Hematopoietic multipotent progenitor cell treated with erythropoietin and hydrocortisone succinate and interleukin-3 and kit ligand, for 4 days (in vitro differentiated cells): ENCODE measurements at places on chromosomes 5 and 9.

GRCh38 chr5:28734396-28734795, 1696.0 kb upstream of the CDH9 start:
- no peak for DNase-seq

GRCh38 chr9:33921967-33922895, 105.3 kb downstream of the UBE2R2 start:
- DNase-seq, result peak; percentile 71

DNA sequence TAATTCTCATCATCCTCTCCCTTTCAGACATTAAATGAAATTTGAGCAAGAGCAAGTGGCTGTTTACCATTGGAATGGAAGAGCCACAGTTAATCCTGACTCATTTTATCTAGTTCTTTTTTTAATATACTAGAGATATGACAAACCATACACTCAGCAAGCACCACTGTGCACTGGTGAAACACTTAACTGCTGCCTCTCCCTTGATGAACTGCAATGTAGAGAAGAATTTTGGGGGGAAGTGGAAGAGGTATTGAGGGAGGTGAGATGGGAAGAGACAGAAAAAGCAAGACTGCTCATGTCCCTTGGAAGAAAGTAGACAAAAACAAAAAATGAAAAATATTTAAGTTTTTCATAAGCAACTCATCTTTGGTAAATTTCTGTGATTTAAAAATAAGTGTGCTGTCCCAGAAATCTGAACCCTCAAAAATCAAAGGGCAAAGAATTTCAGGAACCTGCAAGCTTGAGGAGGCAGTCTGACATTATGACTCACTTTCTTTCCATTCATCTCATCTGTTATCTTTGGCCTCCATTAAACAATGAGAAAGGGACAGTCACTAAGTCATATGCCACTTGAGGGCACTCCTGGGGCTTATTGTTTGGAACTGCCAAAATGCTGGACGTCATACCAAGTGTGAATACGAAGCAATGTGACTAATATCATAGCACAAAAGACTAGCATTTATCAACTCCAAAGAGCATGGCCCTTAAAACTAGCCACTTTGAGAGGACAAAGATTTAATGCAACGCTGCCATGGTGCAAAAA, 566.8 kb upstream of the DMAC1 start:
- DNase-seq, result peak; percentile 29

- DNase-seq, result no peak
Measured at GRCh38 chr9:93181672-93182435, 2.1 kb upstream of the WNK2 start.

DNA sequence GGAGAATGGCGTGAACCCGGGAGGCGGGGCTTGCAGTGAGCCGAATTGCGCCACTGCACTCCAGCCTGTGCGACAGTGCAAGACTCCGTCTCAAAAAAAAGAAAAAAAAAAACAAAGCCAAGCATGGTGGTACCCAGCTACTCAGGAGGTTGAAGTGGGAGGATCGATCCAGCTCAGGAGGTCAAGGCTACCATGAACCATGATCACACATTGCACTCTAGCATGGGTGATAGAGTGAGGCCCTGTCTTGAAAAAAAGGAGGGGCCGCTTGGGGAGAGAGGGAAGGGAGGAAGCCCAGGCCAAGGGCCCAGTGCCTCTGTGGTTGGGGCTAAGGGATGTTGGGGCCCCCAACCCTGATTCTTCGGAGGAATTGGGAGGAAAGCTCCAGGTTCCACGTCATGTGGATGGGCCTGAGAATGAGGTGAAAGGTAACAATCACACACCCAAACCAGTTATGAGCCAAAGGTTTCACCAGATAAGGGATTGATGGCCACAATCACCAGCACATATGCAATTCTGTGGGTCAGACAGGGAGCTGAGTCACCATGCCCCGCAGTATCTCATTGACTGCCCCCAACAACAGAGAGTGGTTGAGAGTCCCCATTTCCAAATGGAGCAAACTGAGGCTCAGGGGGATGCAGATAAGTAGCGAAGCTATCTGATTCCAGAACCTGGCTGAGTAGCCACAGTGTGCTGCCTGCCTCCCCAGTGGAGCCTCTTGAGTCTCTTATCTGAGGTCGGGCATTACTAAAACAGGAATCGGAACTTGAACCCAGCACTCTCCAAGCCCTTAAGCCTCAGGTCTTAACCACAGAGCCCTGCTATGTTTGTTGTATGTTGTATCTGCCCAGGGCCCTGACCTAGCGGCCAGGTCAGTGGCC, 20.5 kb downstream of the SWI5 start:
- peak; percentile 75 for DNase-seq

- peak; percentile 45 for DNase-seq
Measured at GRCh38 chr5:88660264-88660946, 222.6 kb downstream of the MEF2C start.

DNA sequence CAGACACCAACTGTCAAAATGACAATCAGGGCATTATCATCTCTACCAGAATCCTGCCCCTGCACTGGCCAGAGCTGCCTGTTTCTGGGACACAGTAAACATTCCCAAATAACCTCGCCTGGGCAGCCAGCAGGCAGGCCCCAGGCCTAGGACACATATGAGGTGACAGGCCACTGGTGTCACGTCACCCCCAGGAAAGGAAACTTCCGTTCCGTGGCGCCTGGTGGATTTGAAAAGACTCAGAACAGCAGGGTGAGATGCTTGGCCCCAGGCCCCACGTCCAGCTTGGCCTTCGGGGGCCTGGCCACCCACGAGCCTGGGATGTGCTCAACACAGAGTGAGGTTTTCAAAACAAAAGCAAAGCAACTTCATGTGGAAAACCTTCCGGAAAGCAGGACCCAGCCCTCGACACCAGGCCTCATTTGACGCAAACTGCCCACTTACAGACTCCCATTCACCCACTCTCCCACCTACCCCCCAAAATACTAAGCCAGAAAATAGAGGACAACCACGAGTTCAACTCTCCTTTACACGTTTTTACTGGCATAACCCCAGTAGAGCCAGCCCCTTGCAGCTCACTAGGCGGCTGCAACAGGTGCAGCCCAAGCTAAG, 1.2 kb downstream of the SEMA4D start:
- peak; percentile 50 for DNase-seq

- DNase-seq, result no peak
Measured at GRCh38 chr9:70112981-70113380, 69.3 kb downstream of the MAMDC2 start.

DNA sequence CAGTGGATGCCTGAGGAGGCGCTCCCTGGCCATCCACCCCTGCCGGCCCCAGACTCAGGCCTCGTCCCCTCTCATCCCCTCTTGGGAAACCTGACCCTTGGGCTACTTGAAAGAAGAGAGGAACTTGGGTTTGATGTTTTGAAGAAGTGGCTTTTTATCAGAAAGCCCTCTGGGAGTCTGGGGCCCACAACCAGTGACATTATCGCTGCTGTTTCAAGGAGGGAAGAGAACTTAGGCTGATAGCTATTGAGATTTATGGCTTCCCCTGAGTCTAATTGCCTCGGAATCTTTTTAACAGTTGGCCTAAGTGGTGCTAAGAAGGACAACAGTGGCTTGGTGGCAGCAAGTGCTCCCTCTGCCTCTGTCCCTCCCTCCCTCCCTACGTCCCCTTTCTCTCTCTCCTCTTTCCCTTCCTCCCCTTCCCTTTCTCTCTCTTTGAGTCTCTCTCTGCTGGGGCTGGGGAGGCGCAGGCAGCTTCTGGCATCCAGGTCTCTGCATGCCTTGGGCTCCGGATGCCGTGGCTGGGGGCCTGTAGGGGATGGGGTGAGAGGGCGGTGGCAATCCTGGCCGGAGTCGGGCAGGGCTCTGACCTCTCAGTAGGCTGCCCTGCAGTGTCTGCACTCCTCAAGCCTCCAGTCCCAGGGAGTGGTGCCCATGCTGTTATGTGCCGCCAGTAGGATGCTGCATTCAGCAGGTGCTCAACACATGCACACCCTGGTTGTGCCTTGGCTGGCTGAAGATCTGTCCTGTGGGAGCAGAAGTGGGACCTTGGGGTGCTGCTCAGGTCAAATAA, 49.6 kb upstream of the RXRA start:
- DNase-seq, result peak; percentile 90

- no peak for DNase-seq
Measured at GRCh38 chr5:123203105-123203800, 114.2 kb downstream of the PRDM6 start.

DNA sequence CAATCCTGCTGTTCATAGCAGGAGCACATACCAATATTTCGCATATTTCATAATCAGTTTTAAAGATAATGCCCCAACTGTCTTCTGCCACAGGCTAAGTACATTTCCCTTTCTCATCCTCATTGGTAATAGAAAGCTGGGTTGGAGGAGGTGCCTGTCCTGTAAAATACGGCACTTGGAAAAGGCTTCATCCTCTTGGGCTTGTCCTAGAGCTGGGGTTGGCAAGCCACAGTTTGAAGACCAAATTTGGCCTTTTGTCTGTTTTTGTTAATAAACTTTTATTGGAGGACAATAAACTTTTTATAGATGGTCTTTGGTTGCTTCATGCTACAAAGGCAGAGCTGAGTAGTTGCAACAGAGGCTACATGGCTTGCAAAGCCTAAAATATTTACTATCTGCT, 997.8 kb upstream of the CDH18 start:
- no peak for DNase-seq

DNA sequence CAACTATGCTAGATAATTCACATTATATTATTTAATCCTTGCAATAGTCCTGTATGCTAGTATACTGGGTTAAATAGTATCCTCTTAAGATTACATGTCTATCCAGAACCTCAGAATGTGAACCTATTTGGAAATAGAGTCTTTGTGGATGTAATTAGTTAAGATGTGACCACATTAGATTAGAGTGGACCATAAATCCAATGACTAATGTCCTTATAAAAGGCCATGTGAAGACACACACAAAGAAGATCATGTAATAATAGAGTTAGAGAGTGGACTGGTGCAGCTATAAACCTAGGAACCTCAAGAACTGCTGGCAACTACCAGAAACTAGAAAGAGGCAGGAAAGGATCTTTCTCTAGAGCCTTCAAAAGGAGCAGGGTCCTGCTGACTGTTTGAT, 263.6 kb upstream of the PTGER4 start:
- no peak for DNase-seq

DNA sequence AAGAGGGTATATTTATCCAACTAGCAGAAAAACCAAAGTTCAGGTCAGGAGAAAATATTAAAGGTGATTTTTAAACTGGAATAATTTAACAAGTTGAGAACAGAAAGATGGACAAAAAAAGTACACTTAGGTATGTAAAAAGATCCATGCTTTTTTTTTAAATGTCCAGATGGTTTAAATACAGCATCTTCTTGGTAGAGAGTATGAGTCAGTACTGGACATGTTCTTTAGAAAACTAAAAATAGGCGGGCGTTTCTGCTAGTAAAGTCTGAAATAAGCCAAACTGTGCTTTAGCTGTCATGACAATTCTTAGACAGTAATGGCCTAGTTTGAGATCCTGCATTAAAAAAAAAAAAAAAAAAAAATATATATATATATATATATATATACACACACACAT, 255.9 kb upstream of the ST8SIA4 start:
- DNase-seq, result no peak

GRCh38 chr9:79651251-79651795, 79.6 kb downstream of the TLE4 start:
- DNase-seq, result peak; percentile 68

DNA sequence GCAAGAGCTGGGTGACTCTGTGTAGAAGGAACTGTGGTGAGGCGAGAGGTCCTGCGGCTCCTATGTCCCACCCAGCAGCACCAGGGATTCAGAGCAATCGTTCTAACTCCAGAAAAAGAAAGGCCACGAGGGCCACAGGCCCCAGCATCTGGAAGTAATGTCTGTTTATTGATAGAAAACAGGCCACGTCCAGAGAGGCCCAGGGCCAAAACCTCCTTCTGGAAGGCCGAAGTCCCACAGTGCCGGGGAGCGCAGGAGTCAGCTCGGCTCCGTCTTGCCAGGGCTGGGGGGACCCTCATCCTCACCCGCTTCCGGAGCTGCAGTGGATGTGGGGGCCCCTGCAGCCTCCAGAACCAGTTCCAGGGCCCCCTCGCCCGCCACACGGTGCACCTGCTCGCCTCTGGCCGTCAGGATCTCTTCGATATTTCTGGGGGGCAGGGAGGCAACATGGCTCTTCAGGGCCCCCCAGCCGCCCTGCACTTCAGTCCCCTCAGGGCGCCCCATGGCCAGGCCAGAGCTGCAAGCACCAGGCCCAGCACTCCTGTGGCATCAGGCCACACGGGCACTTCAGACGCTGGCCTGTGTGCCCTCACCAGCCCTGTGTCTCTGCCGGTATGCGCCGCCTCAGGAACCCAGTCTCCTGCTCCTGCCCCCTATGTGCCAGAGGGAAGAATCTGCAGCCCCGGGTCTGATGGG, 1.6 kb downstream of the DNLZ start:
- no peak for DNase-seq

DNA sequence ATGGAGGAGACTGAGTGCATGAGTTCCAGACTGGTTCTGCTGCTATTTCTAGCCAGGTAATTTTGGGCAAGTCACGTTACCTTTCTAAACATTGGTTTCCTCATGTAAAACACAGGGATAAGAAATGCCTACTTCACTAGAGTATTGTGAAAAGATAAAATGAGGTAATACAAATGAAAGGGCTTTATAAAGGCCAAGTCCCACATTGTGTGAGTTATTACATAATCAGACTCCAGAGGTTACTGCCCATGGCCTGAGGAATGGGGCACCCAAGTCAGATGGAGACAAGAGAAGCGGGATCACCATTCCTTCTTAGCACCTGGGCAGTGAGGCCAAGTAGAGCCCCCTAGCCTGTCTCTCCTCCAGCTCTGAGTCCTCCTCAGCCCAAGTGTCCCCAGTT, 7.5 kb downstream of the HBEGF start:
- no peak for DNase-seq

DNA sequence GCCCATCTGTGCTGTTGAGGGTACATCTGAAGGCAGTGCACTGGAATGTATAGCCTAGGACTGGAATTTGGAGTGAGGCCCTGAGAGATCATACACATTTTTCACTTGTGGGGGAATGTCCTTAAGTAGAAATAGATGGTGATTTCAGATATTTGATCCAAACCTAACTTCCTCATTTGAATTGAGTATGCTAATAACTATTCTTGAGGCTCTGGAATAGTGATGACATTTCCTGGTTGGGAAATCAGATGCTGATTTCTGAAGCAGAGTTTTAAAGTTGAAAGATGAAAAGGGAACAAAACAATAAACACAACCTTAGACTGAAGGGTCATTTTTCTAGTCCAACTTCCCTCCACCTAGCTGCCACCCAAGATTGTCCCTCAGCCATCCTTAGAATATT, 163.0 kb upstream of the CCDC152 start:
- DNase-seq, result peak; percentile 41

- DNase-seq, result no peak
Measured at GRCh38 chr5:143889986-143890385, 78.0 kb downstream of the HMHB1 start.

DNA sequence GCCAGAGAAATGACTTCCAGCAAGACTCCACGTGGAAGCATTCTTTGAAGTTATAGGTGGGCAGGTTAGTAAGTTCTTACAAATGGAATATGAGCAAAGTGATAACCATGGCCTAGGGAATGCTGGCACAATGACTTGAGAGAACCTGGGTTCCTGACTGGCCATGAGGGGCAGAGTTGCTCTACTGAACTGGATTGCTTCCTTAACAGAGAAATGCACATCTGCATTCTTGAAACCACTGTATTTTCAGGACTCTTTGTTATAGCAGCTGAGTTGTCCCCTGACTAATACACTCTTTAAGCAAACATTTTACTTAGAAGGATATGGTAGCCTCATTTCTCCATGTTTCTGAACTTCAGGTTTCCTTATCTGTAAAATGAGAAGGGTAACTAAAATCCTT, 108.3 kb upstream of the GNA14 start:
- no peak for DNase-seq
